ENCODE measurements at places on chromosomes 16 and 17. TPM values are rescaled to one million over a fixed set of nuclear protein-coding genes. Genes with fewer than 3 reads are reported as not detected.

FOXF1 gene
- total RNA-seq, result 2.7 TPM

ETV4 gene
- 4.3 TPM for total RNA-seq

GRCh38 chr17:65532101-65532890 is 29.2 kb downstream of the AXIN2 start:
- H3K4me3 ChIP-seq, result no peak overlapping the region
- H3K27ac ChIP-seq, result peak overlapping the region; percentile 63
- peaks cover 26% of the 10 kb centered on the region for H3K4me1 ChIP-seq
- DNase-seq, result no peak
- no peaks in the 10 kb centered on the region for H3K27me3 ChIP-seq

- no peaks in the 10 kb centered on the region for H3K27me3 ChIP-seq
- no peak overlapping the region for H3K27ac ChIP-seq
- DNase-seq, result peak; percentile 98
- no peaks in the 10 kb centered on the region for H3K36me3 ChIP-seq
- peaks cover 6% of the 10 kb centered on the region for H3K4me1 ChIP-seq
- no peak overlapping the region for H3K4me3 ChIP-seq
Measured at GRCh38 chr17:67421869-67422273, 44.8 kb downstream of the PITPNC1 start.

GRCh38 chr16:3878610-3879009 is 1.9 kb downstream of the CREBBP start:
- peaks cover 27% of the 10 kb centered on the region for H3K4me1 ChIP-seq
- H3K27me3 ChIP-seq, result no peaks in the 10 kb centered on the region

Measured in IMR-90 (cell line).